Activated T-cell treated with anti-CD3 and anti-CD28 coated beads, Interleukin-2, amount 50 U/mL, for 4 hours (primary cell): ENCODE measurements at places on chromosomes 7 and 10. TPM values are rescaled to one million over a fixed set of nuclear protein-coding genes. Genes with fewer than 3 reads are reported as not detected.

DNA sequence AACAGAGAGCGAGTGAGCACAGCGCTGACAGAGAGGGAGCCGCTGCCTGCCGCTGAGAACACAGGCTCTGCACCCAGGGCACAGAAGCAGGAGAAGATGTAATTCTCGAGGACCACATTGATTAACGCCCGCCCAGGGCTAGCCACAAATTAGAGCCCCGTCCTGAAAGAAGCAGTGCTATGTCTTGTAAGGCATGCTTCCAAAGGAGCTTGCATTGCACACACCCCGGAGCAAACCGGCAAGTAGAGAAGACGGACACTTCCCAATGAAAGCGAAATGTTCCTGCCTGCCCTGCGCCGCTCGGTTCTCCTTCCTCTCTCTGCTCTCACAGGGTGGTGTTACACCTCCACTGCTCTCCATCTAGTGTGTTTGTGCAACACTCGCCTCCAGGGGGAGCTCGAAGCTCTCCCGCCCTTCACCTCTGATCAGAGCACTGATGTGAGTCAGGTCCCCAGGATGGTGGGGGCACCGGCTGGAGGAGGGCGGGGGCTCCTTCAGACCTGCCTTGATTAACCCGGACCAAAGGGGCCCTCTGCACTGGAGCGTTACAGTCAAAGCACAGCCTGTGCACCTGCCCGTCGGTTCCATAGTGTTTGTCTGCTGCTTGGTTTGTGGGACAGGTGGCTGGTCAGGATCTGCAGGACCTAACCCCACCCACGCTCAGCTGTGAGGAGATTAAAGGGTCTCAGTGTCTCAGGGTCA lies 316.5 kb downstream of the ADARB2 start:
- peak; percentile 31 for DNase-seq

The PON1 gene
- not detected for total RNA-seq

The CALML3 gene
- not detected for total RNA-seq

DNA sequence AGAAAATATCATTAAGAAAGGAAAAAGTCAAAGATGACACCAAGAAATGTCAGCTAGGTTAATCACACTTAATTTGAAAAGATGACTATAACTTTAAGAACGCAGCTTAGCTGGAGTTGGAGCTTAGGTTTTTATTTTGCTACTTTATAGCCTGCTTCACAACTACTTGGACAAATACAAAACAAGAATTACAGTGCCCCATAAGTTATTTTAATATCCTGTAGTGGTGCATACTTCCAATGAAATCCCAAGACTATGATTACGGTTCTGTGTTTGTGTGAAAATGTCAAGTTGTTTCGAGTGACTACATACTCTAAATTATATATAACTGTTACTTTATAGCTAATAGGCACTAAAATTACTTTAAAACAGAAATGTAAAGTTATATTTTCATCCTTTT lies 244.6 kb upstream of the MGMT start:
- no peak for DNase-seq

GRCh38 chr10:60827791-60828488 lies 49.7 kb downstream of the CDK1 start:
- DNase-seq, result no peak

DNA sequence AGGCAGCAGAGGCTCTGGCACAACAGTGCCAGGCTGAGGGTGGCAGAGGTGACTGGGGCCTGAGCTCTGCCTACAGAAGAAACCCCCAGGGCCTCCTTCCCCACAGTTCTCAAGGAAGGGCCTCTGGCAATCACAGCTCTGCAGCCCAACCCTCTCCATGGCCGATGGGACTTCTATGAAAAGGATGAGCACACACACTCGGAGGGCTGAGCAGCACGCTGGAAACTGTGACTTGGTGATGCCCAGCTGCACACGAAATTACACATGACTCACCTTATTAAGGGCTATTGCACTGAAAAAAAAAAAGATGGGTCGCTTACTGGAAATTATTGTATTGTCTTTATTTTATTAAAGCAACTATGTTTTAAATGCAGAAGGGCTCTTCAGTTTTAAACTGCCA lies 42.9 kb upstream of the LRRC18 start:
- DNase-seq, result no peak

DNA sequence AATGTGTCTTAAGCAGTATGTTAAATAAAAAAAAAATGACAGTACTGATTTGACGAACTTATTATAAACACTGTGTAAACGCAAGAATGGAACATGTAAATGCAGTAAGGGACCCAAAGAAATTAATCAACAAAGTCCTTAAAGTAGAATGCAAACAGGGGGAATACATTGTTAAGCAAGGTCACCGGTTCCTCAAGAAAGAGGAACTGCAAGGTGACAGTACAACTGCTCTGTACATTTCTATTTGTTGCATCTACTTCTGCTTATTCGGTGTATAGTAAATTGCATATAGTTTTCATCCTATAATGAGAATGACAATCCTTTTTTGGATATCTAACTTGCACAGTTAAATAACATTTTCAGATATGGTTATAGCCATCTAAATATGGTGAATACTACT lies 387.0 kb upstream of the SEMA3D start:
- no peak for DNase-seq

GRCh38 chr7:82235713-82236112 lies 207.9 kb downstream of the CACNA2D1 start:
- DNase-seq, result no peak

- DNase-seq, result no peak
These were observed 988.6 kb downstream of the SORCS1 start for GRCh38 chr10:106175760-106176377.

DNA sequence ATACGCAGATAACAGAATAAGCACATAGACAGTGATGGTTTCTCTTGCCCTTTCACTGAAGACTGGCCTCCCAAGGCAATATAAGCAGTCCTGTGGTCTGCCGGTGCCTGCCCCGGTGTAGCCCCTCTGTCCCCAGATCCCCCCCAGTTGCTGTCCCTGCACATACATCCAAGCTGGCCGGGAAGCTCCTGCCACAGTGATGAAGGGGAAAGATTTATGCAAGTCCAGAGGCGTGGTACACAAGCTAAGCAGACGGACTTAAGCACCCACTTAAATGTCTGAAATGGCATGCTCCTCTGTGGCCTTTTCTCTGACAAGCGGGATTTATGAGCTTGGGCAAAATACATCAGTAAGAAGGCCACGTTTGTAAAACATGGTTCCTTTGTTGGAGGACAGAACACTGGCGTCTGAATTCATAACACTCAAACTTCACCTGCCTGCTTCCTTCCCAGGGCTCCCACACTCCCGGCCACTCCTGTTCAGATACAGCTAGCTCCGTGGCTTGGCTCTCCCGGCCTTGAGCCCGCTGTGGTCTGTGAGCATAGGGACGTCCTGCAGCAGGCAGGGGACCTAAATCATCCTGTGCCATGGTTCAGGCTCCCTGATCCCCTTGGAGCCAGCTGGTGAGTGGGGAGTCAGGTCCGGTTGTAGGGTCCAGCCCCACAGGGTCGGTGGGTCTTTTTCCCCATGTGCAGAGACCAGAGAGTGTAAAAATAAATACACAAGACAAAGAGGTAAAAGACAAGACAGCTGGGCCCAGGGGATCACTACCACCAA lies 61.7 kb upstream of the PPP2R2D start:
- no peak for DNase-seq

- no peak for DNase-seq
These were observed 38.2 kb downstream of the GSDME start for GRCh38 chr7:24718977-24719491.

The HOXA13 gene
- not detected for total RNA-seq

The DYDC2 gene
- not detected for total RNA-seq
